ENCODE measurements at places on chromosomes 1 and 21. TPM values are rescaled to one million over a fixed set of nuclear protein-coding genes. Genes with fewer than 3 reads are reported as not detected.

Gene KRTAP21-2
- not detected for polyA plus RNA-seq

DNA sequence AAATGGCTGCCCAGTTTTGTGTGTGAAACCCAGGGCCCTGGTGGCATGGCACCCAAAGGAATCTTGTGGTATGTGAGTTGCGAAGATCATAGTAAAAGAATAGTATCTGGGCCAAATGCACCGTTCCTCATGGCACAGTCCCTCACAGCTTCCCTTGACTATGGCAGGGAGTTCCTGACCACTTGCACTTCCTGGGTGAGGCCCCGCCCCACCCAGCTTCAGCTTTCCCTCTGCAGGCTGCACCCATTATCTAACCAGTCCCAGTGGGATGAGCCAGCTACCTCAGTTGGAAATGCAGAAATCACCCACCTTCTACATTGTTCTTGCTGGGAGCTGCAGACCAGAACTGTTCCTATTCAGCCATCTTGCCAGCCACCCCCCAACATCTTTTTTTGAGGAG lies 63.0 kb downstream of the SLC5A9 start:
- DNase-seq, result no peak

GRCh38 chr1:26768755-26769154 lies 19.0 kb upstream of the PIGV start:
- DNase-seq, result no peak

DNA sequence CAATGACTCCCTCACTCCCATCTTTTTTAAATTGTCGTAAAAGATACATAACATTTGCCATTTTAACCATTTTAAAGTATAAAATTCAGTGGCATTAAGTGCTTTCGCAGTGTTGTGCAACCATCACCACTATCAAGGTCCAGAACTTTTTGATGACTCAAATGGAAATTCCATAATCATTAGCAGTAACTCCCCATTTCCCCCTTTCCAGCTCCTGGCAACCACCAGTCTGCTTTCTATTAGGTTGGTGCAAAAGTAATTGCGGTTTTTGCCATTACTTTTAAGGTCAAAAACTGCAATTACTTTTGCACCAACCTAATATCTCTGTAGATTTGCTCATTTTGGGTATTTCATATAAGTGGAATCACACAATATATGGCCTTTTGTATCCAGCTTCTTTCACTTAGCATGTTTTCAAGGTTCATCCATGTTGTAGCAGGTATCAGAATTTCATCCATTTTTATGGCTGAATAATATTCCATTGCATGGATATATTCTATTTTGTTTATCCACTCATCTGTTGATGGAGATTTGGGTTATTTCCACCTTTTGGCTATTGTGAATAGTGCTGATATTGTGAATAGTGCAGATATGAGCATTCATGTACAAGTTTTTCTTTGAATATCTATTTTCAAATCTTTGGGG lies 159.7 kb downstream of the HIVEP3 start:
- DNase-seq, result no peak

Gene CASQ1
- polyA plus RNA-seq, result 0.15 TPM

- DNase-seq, result no peak
Measured at GRCh38 chr1:178651742-178652141, 73.3 kb upstream of the RALGPS2 start.

GRCh38 chr1:41537251-41537650 lies 52.8 kb upstream of the EDN2 start:
- no peak for DNase-seq

GRCh38 chr1:67898033-67898726 lies 64.9 kb upstream of the GNG12 start:
- DNase-seq, result no peak

- no peak for DNase-seq
Measured at GRCh38 chr1:91804546-91805023, 81.4 kb downstream of the TGFBR3 start.

Gene ARHGAP30
- polyA plus RNA-seq, result 1.9 TPM

Gene NEXN
- polyA plus RNA-seq, result 12.9 TPM

- no peak for DNase-seq
Measured at GRCh38 chr1:179794669-179795068, 51.6 kb downstream of the FAM163A start.

DNA sequence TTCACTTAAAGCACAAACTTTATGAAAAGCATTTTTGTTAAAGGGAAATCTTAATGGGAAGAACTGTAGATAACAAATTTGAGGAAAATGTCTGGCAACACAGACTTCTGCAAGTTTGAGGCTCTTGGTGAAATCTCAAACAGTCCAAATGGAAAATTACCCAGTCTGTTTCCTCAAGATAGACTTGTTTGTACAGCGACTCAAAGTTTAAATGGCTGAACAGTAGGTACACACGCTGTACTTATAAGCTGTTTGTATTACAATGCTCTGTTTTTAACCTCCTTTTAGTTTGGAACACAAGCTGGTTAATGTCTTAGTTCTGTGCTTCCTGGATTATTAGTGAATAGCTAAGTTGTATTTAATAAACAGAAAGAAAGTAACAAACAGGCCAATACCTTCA lies 217.1 kb downstream of the NFIA start:
- DNase-seq, result no peak

- DNase-seq, result no peak
Measured at GRCh38 chr1:117110774-117111173, 10.8 kb downstream of the TRIM45 start.

GRCh38 chr1:59670662-59671061 lies 144.1 kb upstream of the HOOK1 start:
- DNase-seq, result no peak

GRCh38 chr1:54220004-54220811 lies 20.2 kb downstream of the MRPL37 start:
- DNase-seq, result no peak

GRCh38 chr1:23452011-23452411 lies 27.5 kb upstream of the TCEA3 start:
- DNase-seq, result peak; percentile 8

DNA sequence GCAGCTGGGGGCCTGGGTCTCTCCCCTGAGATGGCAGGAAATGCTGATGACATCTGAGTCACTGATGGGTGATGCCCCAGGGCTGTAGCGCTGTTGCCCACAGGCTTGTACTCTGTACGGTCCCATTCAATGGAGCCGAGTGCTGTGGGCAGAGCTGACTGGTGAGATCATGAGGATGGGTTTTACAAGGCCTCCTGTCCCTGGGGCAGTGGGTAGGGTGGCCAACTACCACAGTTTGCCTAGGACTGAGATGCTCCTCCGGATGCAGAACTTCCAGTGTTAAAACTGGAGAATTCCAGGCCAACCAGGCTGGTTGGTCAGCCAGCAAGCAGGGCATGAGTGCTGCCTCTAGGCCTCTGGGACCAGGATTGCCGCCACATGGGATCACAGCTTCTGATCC lies 9.2 kb downstream of the PHLDA3 start:
- no peak for DNase-seq

Gene OR2L8
- not detected for polyA plus RNA-seq

DNA sequence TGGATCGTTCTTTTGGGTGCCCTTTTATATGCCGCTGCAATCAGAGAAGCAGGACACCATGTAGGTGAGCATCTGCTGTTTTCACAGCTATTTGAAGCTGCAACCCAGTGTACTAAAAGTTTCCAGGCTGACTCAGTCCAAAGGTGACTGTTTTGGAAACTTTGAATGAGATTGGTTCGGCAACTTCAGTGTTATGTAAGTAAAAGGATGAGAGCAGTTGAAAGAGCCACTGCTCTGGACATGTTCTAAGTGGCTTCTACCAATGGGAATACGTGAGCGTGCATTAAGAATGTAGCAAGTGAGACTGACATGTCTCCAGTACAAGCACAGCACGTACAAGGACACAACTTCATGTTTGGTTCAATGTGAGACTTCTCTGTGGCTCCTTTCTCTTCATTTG lies 55.6 kb downstream of the DDR2 start:
- DNase-seq, result no peak

- no peak for DNase-seq
Measured at GRCh38 chr1:43774359-43774758, 67.0 kb downstream of the ST3GAL3 start.

DNA sequence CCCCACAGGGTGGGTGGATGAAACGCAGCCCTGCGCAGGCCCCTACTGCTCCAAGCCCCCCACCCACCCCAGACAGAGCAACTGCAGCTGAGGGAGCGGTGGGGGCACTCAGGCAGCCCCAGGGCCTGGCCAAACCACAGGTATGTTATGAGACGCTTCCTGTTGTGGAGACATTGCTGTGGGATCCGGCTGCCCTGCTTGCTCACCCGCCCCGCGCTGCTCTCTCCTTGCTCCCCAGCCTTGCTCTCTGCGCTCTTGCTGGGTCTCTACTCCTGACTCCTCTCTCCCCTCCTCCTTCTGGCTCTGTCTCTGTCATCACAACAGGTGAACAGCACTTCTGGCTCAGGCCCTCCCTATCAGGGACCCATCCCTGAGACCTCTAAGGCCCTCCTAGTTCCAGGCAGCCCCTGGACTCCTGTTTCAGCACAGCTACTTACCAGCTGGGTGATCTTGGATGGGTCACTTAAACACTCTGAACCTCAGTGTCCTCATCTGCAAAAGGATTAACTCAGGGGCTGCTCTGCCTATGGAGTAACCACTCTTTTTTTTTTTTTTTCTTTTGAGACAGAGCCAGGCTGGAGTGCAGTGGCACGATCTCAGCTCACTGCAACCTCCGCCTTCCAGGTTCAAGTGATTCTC lies 15.9 kb downstream of the COL8A2 start:
- no peak for DNase-seq

Gene NPPA
- 1.3 TPM for polyA plus RNA-seq

DNA sequence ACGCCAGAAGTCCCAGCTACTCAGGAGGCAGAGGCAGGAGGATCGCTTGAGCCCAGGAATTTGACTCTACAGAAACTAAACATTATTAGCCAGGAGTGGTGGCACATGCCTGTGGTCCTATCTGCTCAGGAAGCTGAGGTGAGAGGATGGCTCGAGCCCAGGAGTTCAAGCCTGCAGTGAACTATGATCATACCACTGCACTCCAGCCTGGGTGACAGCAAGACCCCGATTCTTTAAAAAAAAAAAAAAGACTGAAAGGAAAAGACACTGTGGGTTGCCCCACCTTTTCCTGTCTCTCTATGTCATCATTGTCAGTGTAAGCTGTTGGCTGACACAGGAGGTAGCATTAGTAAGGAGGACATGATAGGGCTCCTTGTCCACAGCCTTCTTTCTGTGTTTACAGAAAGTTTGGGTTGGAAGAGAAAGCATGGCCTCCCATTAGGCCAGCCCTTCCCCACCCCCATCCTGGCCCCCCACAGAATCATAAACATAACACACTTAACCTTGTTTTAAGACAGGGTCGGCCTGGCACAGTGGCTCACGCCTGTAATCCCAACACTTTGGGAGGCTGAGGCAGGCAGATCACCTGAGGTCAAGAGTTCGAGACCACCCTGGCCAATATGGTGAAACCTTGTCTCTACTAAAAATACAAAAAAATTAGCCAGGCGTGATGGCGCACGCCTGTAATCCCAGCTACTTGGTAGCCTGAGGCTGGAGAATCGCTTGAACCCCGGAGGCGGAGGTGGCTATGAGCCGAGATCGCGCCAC lies 20.6 kb upstream of the RCAN3 start:
- DNase-seq, result no peak

DNA sequence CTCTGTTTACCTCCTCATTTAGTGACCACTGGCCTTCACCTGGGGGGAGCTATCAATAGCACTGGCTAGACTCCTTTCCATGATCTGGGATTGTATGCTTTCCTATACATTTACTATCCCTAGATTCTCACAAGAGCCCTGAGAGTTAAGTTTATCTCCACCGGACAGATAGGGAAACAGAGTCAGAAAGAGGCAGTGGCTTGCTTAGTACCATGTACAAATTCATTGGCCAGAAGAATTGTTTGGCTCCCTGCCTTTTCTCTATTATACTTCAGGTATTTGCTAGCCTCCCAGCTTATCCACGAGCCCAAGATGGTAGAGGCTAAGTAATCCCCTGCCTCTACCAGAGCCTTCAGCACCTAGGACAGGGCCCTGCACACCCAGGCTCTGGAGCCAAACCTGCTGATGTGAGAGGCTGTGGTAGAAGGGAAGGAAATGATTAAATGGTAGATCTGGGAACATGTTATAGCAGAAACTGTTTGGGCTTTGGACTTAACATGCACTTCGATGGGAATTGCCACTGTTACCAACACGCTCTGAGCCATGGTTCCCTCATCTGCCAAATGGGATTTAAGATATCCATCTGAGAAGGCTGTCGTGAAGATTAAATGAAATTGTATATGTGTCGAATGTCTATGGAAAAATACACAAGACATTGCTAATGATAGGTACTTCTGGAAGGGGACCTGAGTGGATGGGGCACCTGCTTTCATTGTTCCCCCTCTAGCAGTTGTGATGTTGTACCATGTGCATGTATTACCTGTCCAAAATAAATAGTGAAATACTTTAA lies 3.1 kb upstream of the BLACAT1 start:
- DNase-seq, result no peak
